Frontal cortex (tissue), 4 donors: ENCODE measurements at places on chromosomes 3 and 15. TPM values are rescaled to one million over a fixed set of nuclear protein-coding genes. Genes with fewer than 3 reads are reported as not detected.

Gene GRK7
- total RNA-seq: under 0.01 TPM

Gene LIPC
- not detected for total RNA-seq

Gene PLCH1
- total RNA-seq: 19.2 TPM

Gene CYP1A2
- total RNA-seq: not detected

- DNase-seq: no peak
Measured at GRCh38 chr3:40768536-40768935, 243.8 kb downstream of the ZNF621 start.

DNA sequence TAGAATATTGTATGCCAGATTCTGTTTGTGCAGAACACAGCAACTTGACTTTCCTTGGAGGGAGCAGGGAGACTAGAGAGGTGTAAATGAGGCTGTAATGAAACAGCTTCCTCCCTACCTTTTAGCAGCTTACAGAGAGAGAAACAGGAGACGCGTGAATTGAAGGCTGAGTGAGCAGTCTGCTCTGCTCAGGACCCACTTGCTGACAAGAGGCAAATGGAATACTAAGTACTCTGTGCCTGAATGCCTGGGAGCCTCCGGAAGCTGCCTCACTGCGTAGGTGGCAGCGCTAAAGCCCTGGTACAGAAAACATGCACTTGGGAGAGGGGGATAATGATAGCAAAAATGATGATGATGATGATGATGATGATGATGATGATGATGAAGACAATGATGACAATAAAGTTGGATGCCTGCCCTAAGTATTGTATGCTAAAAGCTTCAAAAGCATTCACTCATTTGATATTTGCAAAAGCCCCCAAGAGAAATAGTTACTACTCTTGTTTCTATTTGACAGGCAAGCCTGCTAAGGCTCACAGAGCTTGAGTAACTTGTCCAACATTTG is 548.9 kb downstream of the NTRK3 start:
- no peak for DNase-seq

- DNase-seq: no peak
Measured at GRCh38 chr3:47315069-47315647, 32.4 kb downstream of the KLHL18 start.

- DNase-seq: no peak
Measured at GRCh38 chr15:67504796-67505195, 16.1 kb upstream of the C15orf61 start.

DNA sequence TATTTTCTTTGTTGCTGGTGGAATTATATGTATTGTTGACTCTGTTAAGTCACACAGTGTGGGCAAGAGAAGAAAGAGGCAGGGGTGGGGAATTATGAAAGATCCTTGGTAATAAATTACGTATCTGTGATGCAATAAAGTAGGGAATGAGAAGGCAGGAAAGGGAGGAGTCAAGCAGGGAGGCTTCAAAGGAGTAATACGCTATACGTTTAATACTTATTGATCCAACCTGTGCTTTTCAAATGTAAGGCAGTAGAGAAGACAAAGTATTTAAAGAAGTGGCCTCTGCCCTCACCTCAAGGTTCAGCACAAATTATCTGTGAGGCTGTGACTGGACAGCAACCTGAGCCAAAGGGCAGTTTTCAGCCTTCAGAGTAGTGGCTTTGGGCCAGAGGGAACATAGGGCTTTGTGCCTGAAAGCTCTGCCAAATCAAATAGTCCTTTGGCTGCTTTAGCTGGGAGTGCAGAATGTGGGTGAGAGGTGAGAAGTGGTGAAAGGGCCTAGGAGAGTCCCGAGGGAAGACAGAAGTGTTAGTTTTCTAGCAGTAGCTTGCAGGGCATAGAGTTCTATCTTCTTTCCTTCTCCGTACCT is 1.2 kb upstream of the PLIN1 start:
- no peak for DNase-seq

GRCh38 chr3:141452045-141452444 is 34.8 kb upstream of the RASA2 start:
- no peak for DNase-seq

DNA sequence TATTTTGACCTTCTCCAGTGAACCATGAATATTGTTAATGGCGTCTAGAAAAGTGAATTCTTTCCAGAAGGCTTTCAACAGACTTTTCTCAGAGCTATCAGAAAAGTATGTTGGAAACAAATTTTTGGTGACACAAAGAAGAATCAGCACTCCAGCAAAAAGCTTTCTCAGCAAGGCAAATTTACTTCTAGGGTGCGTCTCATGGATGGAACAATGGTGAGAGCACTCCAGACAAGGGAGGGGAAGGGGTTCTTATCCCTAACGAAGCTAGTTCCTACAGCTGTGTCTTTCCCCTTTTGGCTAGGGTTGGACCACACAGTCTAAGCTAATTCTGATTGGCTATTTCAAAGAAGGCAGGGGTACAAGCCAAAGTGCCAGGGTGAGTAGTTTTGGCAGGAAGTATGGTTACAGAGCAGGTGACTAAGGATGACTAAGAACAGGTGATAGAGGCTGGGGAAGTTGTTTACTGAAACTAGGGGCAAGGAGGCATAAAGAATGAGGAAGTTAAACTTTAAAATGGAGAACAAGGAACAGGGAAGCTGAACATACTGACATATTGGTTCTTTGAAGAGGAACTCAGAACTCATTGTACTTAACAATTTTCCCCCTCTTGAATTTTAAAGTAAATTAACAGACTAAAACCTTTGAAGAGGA is 959.8 kb downstream of the NAALADL2 start:
- DNase-seq: no peak

GRCh38 chr3:16604433-16604832 is 790 bp downstream of the DAZL start:
- DNase-seq: no peak

DNA sequence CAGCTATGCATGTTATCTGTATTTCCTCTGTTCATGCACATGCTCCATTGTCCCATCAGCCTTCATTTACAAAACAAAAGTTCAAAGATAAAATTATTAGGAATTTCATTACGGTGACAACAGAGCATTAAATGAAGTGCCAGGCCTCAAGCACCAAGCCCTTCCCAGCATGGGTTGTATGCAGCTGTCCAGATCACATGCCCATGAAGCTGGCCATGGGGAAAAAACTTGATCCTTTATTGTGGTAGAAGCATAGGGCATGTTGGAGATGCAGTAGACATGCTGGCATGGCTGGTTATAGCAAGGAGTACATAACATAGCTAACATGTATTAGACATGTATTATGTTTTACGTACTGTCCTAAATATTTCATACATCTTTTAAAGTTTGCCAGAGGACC is 4.1 kb upstream of the THRB start:
- DNase-seq: no peak
